ENCODE measurements at places on chromosomes 1 and 21.

DNA sequence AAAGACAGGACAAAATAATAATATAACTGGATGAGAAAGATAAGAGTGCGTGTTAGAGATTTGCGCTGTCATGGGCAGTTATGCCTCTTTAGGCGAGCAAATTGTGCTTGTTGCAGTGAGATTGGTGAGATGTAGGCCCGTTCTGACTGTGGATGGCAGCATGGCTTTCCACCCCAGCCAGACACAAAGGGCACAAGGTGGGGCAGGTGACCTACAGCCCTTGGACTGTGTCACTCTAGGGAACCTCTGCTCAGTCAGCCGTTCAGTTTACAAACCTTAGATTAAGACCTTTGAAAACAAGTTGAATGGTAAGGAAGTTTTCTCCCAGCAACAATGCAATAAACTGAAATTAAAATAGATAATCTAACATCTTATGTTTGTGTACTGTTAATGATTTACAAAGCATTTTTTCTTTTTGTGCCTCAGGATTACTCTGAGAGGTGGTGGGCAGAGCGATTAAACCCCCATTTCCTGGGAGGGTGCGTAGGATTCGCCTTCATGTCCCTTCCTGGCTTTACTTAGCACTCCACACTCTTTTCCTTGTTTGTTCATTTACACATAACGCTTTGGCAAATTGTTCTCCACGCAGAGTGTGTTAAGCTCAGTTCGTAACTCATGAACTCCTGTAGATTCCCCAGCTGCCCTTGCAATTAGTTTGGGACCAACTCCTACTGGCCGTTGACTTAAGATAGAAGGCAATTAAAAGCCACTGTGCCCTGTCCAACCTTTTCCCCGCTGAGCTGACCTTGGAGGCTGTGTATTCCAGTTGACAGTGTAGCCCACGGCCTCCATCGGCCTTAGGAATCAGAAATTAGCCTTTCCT, 58.1 kb upstream of the IGSF5 start:
- DNase-seq = no peak

DNA sequence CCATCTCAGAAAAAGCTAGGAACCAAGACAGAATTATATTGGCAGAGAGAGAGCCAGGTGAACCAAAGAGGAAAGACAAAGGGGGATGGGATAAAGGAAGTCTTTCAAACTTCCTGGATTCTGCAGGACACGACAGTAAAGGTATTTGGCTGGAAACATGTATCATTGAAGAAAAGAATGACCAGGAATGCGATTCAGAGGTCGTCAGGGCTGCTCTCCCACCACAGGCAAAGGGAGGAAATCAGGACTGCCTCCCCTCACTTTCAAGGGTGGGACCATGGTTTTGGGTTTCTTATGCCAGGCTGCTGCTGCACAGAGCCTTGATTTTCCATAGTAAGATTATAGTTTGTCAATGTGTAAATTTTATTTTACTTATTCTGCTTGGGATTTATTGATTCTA, 848.8 kb downstream of the BRINP3 start:
- no peak for DNase-seq

DNA sequence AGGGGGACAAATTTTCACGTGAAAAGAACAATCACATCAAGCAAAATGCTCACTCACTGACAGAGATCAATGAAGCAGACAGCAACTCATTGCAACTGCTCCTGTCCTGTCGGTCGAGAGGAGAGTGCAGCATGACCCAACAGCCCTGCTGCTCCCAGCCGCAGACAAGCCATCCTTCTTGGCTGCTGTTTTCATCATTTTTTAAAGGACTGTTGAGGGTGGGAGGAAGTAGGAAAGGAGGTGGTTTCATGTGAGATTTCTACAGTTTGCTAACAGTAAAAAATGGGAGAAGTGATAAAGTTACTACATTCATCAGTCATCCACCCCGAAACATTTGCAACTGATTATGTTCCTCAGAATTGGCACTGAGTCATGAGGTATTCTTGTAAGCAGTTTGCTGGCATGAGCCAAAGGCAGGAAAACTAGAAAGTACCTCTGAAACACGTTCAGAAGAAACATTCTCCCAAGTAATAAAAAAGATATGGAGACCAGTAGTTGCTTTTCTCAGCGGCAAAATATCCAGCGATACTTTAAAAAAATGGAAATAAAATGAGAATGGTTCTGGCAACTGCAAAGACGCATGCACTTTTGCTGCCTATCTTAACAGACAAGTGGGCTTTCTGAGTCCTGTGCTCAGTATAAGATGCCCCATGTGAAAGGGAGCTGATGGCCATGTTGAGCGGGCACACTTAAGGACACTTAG, 72.0 kb upstream of the CLDN14 start:
- no peak for DNase-seq

- DNase-seq = no peak
These were observed 109.0 kb downstream of the SIK1 start for GRCh38 chr21:43317959-43318358.
